ENCODE measurements at places on chromosomes 6 and 20. TPM values are rescaled to one million over a fixed set of nuclear protein-coding genes. Genes with fewer than 3 reads are reported as not detected.

The ZNF341 gene
- total RNA-seq = 1.9 TPM

The ANKRD66 gene
- not detected for total RNA-seq

The GPR6 gene
- total RNA-seq = not detected

The KHDC1L gene
- not detected for total RNA-seq

The PGC gene
- not detected for total RNA-seq

The EMILIN3 gene
- 5.6 TPM for total RNA-seq

The MDFI gene
- 1.1 TPM for total RNA-seq

The CYP39A1 gene
- total RNA-seq = 4.7 TPM

DNA sequence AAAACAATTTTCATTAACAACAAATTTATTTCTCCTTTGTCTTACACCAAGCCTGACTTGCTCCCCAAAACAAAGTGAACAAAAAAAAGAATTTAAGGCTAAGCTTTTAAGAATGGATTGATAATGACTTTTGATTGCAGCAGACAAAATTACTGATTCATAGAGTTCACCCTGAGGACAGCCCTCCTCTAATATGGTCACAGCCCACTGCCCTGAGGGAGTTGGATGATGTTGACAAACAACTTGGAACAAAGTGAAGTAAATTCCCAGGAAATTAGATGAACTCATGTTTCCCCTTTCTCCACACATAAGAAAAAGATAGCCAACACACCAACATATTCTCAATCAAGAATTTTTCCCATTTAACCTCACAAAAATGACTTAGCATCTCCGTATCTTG is 7.7 kb upstream of the ISM1 start:
- DNase-seq = no peak

GRCh38 chr20:45406260-45407066 is 1.6 kb upstream of the DBNDD2 start:
- DNase-seq = peak; percentile 87

DNA sequence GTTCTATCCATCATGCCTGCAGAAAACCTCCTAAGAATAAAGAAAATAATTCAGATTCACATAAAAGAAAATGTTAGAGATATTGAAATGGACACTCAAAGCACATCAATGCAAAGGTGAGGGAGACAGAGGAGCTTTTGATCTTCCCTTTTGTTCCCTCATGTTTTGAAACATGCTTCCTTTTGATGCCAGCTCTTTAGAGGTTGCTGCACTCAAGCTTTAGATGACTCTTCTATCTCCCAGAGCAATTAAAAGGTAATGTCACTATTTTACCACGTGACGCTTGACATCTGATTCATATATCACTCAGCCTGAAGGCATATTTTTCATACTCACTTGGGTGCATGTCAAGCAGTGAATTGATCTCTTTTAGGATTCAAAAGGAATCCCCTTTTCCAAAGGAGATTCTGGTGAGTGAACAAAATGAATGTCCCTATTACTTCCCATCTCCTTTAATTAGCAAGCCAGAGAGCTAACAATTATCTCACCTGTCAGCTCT is 1026.7 kb downstream of the KIF16B start:
- DNase-seq = no peak

- no peak for DNase-seq
Observed at GRCh38 chr6:111750753-111751673, 122.2 kb downstream of the FYN start.

GRCh38 chr6:127547215-127547614 is 28.1 kb upstream of the MTCL3 start:
- DNase-seq = no peak

DNA sequence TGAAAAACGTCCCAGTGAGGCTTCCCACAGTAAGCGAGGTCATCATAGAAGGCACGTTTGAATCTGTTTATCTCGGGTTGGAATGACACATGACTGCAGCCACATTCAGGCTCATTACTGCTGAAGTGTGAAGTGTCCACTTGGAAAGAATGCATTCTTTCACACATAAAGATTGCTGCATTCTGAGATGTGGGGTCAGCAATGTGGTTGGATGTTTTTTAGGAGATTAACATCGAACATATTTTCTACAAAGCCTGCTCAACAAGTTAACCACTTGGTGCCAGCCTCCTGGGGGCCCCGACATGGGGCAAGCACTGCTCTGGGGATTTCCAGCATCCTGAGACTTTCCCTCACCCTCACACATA is 79.9 kb downstream of the BMP6 start:
- DNase-seq = no peak

DNA sequence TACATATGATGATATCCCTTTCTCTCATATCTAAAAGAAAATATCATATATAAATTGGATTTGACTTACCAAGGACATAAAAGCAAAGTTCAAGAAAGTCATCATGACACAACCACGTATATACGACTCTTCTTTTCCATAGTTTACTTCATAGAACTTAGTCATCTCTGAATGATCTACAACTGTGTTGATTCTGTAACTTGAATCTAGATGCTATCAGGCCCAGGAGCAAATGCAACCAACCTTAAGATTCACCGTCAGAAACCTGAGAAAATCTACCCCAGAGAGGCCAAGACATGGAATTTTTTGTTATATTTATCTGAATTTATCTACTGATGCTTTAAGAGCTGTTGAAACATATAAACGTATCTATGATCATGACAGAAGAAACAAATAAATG is 165.6 kb downstream of the PDE10A start:
- no peak for DNase-seq

- DNase-seq = no peak
Observed at GRCh38 chr6:3196770-3197169, 30.7 kb downstream of the TUBB2B start.

DNA sequence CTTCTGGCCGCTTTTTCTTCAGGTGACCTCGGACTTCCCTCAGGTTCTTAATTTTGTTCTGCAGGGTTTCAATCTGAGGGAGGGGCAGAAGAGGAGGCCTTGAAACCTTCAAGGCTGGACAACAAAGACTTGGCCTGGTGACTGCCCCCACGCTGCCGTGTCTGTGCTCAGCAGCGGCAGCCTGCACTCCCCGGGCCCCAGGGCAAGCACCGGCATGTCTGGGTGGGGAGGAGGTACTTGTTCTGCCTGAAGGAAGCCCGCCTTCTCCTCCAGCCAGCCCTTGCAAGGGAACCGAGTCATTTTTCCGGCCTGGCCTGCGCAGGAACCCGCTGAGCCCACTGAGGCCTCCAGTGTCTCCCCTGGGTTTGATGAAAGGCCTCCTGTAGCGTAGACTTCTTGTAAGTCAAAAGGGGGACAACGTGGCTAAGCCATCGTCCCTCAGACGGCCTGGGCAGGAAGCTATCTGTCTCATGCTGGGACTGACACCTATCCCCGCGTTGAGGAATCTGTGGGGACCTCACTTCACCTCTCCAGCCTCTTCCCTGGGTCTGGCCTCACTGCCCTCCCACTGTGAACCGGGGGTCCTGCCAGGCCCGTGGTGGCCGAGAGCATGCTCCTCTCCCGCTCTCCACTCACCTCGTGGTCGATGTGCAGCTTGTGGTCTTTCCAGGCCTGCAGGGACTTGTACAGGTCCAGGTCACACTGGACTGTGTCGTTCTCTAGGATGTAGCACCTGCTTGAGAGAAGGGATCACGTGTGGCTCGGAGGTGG is 119.9 kb downstream of the SULF2 start:
- no peak for DNase-seq

GRCh38 chr20:22616551-22616950 is 32.2 kb upstream of the FOXA2 start:
- no peak for DNase-seq
